Activated naive CD4-positive, alpha-beta T cell (primary cell): ENCODE measurements at places on chromosomes 2 and 18.

- no peak for DNase-seq
Observed at GRCh38 chr2:208415255-208415654, 8.7 kb downstream of the PTH2R start.

- no peak for DNase-seq
Observed at GRCh38 chr2:235034265-235035118, 82.7 kb downstream of the SH3BP4 start.

DNA sequence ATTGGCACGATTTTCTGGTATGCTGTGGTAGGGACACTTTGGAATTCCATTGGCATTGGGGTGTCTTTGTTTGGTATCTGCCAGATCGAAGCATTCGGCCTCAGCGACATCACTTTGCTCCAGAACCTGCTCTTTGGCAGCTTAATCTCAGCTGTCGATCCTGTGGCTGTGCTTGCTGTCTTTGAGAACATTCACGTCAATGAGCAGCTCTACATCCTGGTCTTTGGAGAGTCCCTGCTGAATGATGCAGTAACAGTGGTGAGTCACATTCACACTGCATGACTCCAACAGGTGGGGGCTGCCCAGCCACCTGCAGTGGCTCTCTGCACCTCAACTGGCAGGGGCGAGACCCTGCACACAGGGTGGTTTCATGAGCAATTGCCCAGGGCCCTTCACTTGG, 38.4 kb downstream of the SLC9A2 start:
- no peak for DNase-seq

GRCh38 chr2:182298456-182298855, 128.4 kb downstream of the PDE1A start:
- no peak for DNase-seq

- DNase-seq, result no peak
Observed at GRCh38 chr2:29082804-29083495, 8.6 kb upstream of the PCARE start.

- DNase-seq, result no peak
Observed at GRCh38 chr2:157893611-157894010, 17.5 kb upstream of the ACVR1 start.

- DNase-seq, result no peak
Observed at GRCh38 chr2:30293303-30293921, 62.1 kb downstream of the LBH start.

DNA sequence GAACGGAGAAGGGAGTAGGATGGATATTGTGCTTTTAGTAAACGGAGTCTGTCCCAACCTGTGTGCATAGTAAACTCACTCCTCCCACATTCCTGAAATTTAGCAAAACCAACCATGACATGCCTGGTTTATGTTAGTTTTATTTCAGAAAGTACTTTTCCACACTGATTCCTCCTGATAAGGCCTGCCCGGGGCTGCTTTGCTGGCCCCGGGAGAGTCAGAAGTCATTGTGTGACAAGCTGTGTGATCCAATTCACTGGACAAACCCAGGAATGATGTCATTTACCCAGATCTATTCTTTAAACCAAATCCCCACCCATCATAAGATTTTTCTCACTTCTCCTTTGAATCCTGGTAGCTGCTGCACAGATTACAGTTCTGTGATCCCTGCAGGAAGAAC, 109.0 kb downstream of the SETBP1 start:
- DNase-seq, result no peak

- no peak for DNase-seq
Observed at GRCh38 chr2:195741191-195741590, 84.2 kb downstream of the SLC39A10 start.

DNA sequence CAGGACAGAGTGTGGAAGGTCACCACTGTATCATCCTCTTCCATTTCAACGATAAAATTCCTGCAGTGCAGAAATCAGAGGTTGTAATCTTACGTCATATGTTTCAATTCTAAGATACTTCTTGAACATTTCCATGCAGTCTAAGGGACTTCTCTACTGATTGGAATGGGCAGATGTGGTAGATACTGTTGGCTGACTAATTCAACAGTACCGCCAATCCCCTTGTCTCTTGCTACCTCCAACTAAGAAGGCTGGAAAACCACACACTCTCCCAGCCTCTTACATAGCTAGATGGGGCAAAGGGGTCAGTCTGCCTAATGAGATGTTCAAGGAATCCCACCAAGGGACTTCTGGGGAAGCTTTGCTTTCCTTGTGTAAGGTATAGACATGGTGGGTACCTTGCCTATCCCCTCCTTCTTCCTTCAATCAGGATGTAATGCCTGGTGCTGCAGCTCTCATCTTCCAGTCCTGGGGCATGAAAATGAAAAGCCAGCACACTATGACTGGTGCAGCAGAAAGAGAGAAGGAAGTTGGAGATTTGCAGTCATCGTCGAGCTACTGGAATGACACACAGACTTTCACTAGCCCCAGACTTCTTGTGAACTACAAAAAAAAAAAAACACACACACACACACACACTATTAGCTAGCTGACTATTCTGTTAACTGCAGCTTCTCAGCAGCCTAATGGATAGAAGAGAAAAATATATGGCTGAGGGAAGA, 84.1 kb downstream of the ALPK2 start:
- DNase-seq, result no peak

DNA sequence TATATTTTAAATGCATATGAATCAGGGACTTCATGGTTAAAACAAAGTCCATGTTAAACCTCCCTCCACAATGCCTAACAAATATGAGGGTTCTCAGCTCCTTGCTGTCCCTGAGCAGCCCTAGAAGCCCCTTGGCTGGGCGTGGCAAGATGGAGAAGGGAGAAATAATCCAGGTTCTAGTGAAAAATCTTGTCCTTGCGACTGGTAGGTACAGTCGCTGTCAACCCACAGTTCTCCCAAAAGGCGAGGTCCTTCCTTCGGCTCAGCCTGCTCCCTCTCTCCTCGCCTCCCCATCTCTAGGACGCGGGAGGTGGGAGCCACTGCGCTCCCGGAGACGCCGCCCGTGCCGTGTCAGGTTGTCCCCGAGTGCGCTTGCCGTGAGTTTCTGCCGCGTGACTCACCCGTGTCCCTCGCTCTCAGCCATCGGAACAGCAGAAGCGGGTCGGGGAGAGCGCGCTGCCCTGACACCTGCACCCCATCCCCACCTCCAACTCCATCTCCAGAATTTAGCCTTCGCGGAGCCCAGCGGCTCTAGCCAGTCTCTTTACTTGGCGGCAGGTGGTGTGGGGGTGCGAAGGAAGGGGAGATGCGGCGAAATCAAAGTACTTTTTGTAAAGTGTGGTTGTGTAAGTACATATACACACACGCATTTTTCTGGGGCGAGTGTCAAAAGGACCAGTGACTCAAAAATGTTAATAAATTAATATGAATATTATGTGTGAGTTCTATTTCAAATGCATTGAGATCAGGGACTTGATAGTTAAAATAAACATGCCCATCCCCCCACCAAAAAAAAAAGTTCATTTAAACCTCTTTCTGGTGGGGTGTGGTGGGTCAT, 65.1 kb upstream of the TMEM17 start:
- no peak for DNase-seq

GRCh38 chr2:58973811-58974281, 732.7 kb upstream of the FANCL start:
- no peak for DNase-seq

- no peak for DNase-seq
Observed at GRCh38 chr2:11239666-11240462, 84.6 kb downstream of the SLC66A3 start.

- no peak for DNase-seq
Observed at GRCh38 chr18:10312326-10313015, 142.0 kb upstream of the APCDD1 start.

- no peak for DNase-seq
Observed at GRCh38 chr2:1730015-1730927, 14.0 kb downstream of the PXDN start.

DNA sequence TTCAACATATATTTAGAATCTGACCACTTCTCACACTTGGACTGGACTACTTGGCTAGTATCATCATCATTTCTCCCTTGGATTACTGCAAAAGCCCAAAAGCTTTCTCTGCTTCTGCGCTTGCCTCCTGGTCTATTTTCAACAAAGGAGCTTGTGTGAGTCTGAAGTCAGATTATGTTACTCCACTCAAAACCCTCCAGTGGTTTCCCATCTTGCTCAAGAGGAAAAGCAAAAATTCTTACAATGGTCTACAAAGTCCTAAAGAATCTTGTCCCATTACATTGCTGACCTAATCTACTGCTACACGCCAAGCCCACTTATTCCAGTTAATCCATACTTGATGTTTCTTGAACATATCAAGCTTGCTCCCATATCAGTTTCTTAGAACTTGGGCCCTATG, 9.6 kb downstream of the PREPL start:
- DNase-seq, result no peak

- no peak for DNase-seq
Observed at GRCh38 chr18:12863687-12864216, 20.3 kb downstream of the PTPN2 start.

- DNase-seq, result no peak
Observed at GRCh38 chr18:79211844-79212243, 142.7 kb downstream of the ATP9B start.

DNA sequence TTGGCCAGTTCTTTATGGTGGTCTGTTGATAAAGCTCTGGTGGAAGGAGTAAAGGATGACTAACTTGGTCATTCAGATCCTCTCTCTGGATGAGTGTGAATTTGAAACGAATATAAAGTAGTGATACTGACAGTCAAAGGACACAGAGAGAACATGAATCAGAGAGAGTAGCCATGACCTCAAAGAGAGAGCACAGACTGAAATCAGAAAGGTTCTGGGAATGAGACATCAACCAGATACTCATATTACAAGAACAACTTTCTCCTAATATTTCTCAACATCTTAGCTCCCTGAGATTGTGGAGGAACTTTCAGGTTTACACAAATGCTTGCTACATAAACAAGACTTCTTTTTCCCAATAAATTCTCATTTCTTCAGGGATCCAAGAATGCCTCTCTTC, 849.1 kb upstream of the CHAC2 start:
- no peak for DNase-seq

- no peak for DNase-seq
Observed at GRCh38 chr2:235730115-235730514, 236.3 kb downstream of the AGAP1 start.

- no peak for DNase-seq
Observed at GRCh38 chr18:8980496-8980895, 122.0 kb upstream of the NDUFV2 start.

- no peak for DNase-seq
Observed at GRCh38 chr2:142741764-142742269, 135.6 kb upstream of the KYNU start.

- no peak for DNase-seq
Observed at GRCh38 chr2:210577263-210578071, 21.1 kb downstream of the CPS1 start.

DNA sequence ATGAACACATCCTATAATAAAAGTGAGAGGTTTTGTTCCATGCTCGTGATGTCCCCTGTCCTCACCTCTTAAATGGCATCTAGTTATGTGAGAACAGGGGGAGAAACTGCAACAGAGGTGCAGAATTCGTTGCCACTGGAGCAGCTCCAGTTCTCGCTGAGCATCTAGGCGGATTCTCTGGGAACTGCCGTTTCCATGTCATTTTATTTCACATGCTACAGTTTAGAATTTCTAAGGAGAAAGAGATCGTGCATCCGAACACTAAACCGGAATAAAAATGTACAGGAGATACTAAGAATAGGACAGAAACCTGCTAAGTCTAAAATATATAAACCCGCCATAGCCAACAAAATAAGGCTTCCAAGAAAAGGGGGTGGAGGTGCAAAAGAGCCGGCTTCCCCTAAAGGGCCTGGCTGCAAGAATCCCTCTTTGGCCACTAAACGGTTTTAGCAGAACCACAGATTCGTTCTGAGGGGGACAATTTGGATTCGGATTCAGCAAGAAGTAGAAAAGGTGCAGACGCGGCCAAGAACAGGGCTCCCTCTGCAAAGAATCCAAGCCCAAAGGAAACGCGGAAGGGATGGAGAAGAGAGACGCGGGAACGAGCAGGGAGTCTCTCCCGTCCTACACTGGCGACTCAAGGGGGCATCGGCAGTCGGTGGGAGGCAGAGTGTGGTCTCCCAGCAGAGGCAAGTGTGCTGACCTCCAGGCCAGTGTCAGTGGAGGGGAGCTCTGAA, 1.3 kb downstream of the TMEM163 start:
- DNase-seq, result no peak

DNA sequence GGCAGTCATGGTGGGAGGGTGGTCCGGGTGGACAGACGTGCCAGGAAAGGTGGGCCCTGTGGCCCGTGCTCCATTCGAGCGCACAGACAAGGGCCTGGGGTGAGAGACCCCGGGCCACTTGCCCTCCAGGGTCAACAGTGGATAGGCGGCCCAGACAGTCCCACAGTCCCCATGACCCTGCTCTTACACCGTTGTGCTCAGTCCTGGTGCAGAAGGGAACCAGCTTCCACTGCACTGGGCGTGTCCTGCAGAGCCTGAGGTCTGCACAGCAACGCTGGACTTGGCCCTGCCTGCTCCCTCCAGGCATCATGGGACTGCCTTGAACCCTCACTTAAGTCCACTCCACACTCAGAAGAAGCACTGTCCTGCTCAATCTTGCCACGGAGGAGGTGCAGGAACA, 52.0 kb downstream of the PXDN start:
- no peak for DNase-seq

DNA sequence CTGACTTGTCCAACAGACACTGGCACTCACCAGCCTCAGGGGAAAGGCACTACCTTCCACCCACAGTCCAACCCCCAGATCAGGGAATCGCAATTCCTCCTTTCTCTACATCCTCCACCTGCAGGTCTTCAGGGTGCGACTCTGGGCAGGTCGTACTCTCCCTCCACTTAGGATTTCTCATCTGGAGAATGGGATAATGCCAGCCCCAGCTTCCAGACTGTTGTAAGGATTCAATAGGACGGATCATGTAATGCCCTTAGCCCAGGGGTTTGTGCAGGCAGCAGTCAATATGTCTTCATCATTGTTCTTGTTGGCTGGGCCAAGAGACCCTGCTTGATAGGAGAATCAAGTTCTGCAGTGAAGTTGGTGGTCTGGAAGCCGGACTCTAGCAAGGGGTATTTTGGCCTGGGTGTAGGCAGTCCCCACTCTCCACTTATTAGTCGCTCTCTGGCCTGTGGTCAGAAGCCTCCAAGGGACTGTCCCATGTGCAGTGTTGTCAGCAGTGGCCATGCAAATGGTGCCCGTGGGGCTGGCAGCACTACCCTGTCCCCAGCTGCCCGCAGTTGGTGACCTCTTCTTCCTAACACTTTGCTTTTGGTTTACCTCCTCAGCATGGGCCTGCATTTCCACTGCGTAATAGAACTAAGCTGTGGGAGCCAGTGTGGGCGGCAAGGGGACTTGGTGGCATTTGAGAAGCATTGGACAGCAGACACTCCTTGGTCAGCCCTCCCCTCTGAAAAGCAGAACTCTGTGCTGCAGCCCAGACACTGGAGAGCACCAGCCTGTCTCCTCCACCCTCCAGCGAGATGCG, 172.4 kb upstream of the HS6ST1 start:
- DNase-seq, result no peak

- DNase-seq, result no peak
Observed at GRCh38 chr2:234955971-234956509, 4.2 kb downstream of the SH3BP4 start.

DNA sequence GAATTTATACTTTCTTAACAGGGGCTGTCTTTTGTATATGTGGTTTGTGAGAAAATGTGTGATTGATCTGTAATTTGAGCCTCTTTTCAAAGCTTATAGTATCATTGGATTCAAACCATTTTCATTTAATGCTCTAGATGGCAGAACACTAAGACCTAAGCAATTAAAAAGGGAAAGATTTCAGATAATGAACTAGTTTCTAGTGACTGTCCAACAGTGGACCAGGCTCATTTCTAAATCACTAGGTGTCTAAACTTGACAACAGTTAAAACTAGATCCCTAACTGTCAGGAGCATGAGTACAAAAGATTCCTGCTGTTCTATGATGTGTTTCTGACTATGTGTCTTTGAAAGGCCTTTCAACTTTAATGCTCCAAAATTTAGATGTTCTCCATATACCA, 54.6 kb downstream of the ANKRD44 start:
- DNase-seq, result no peak

GRCh38 chr2:179594268-179595112, 266.9 kb downstream of the ZNF385B start:
- DNase-seq, result no peak
